ENCODE measurements at places on chromosomes 12 and 14.

DNA sequence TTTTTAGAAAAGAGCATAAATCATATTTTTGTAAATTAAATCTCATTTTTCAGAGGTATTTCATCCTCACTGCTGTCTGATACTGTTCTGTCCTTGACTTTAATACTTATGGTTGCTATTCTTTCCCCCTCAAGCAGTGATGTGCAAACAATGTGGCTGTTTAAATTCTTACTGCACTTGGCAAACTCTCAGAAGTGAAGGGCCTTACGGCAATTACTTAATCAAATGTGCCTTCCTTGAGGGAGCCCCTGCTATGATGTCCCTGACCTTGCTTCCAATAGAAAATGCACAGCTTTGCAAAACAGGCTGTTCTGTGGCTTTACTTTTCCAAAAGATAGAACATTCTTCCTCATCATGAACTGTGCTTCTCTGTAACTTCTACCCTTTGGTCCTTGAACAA lies 35.2 kb downstream of the UBE3B start:
- no peak for DNase-seq

- no peak for DNase-seq
Observed at GRCh38 chr14:33569821-33570687, 380.8 kb downstream of the EGLN3 start.

DNA sequence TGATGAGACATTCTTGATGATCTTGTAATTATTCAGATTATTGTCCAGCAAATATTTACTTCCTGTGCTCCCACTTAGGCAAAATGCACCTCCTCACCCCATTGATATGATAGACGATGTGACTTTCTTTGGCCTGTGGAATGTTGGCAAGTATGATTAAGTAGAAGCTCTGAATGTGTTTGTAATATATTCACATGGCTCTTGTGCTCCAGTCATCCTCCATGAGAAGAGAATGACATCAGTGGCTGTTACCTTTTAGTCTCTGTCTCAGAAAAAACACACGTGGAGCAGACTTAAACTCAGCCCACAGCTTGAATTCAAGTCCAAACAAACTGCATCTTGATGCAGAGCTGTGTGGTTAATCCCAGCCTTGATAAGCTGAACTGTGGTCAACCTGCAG lies 984.3 kb upstream of the FBXO33 start:
- no peak for DNase-seq

GRCh38 chr12:53948650-53949593 lies 5.8 kb upstream of the HOXC12 start:
- DNase-seq = no peak

GRCh38 chr12:124592481-124593160 lies 25.2 kb upstream of the NCOR2 start:
- DNase-seq = no peak

DNA sequence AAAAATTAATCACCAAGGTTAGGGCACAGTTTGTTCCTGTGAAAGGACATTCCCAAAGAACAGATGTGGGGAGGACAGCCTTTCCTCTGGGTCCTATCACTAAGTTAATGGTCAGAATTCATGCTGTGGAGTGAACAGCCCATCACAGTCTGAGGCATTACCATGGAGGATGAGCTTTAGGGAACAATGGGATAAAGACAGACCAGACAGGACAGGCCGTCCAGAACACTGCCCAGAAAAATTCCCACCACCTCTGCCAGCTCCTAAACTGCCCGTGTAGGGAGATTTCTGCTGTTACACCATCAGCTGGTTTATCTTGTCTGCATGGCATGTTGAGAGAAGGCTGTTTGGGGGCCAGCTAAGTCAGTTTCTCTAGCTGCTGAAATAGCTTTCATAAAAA lies 49.6 kb upstream of the IFNG-AS1 start:
- no peak for DNase-seq

DNA sequence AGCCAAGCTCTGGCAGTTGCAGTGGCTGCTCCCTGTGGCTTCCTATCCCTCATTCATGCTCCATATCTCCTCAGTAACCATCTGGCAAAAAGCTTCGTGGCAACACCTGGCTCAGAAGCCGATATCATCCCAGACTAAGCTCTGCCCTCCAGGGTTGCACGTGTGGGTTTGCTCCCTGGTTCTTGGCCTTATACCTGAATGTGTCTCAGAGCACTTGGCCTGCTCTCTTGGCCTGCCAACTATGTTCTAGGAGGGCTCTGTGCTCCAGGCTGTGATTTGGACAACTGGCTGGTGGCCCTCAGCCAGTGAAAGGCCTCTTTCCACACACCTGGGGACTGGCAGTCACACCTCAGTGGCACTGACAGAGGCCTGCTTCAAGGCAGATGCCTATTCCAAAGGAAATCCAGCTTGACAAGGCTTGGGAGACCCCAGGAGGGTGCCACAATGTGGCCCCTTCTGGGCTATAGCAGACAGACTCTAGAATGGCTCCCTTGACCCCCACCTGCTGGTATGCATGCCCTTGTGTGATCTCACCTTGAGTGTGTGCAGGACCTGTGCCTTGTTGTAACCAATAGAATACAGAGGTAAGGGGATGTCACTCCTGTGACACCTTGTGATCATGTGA lies 10.5 kb downstream of the PLD4 start:
- no peak for DNase-seq

GRCh38 chr14:78424311-78424710 lies 254.1 kb downstream of the NRXN3 start:
- DNase-seq = no peak

- no peak for DNase-seq
Observed at GRCh38 chr14:74144789-74145188, 60.0 kb downstream of the LIN52 start.

All from A549 (cell line).